ENCODE measurements at places on chromosomes 7 and 10.

DNA sequence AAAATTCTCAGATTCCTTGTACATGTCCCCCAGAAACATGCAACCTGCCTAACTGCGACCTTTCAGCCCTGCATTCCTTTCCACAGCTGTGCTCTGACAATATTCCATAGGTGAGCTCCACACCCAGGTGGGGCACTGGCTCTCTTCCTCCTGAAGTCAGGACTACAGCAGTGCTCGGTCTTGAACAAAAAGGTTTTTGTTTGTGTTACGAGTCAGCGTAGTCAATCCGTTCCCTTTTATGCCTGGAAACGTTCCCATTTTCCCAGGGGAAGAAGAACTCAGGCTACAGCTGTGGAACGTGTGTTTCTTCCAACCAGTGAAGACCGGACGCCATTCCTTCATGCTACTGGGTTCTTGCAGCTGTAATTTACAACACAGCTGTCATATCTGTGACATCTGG is 52.4 kb upstream of the PFKP start:
- no peak for DNase-seq

GRCh38 chr10:109978481-109978880 is 29.3 kb upstream of the ADD3 start:
- no peak for DNase-seq

DNA sequence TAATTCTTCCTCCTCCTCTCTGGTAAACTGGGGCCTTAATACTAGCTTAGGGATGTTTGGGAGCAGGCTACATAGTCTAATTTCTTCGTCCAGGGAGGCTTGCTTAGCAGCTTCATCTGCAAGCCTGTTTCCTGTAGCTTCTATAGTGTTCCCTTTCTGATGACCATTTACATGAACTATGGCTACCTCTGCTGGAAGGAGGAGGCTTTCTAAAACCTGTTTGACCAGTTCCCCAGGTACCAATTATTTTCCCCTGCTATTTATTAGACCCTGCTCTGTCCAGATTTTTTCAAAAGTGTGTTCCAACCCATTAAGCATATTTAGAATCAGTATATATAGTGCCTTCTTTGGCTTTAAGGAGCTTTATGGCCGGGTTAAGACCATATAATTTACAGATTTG is 38.8 kb upstream of the DNAH11 start:
- DNase-seq: peak; percentile 60

DNA sequence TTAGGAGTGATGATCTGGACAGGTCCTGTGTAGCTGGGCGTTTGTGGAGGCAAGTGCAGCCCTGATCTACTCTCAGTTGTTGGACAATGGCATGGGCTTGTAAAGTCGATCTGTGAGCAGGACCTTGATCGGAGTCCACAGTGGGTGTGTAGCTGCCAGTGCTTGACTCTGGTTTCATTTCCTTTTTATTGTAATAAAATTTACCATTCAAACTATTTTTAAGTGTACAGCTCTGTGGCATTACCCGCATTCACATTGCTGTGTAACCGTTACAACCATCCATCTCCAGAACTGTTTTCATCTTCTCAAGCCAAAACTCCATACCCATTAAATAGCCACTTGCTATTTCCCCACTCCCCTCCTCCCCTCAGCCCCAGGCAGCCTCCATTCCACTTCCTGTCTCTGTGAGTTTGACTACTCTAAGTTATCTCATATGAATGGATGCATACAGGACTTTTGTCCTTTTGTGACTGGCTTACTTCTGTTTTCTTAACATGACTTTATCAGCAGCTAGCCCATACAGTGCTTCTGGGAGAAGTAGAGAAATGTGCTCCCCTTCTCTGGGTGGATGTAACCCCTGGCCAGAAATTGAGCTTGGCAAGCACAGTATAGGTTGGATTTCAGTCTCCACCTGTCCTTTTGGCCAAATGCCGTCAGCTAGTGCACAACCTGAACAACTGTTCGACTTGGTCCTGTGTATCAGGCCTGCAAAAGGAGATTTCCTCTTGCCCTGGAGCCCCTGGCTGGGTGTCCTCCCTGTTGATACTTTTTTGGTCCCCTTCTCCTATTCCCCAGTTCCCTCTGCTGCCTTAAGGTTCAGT is 180.0 kb downstream of the LRMDA start:
- no peak for DNase-seq

GRCh38 chr10:119079599-119080520 is 757 bp downstream of the EIF3A start:
- DNase-seq: no peak

- DNase-seq: no peak
Observed at GRCh38 chr10:23467012-23467411, 28.1 kb downstream of the OTUD1 start.

GRCh38 chr7:115005953-115006352 is 84.1 kb downstream of the MDFIC start:
- DNase-seq: no peak

DNA sequence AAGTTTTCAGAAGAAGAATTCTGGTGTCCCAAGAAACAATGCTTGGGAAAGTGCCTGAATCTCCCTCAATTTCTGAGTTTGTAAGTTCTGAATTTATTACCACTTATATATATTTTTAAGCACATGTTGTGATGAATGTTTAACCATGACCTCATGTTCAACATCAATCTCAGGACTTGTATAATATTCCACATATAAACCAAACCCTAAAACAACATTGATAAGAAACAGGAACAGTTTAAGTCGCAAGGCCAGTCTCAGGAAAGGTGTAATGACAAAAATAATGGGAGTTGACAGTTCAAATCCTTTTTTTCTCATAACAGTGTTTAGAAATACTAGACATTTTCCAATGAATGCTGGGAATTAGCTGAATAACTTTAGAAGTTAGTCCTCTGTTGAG is 22.8 kb downstream of the NRP1 start:
- no peak for DNase-seq

DNA sequence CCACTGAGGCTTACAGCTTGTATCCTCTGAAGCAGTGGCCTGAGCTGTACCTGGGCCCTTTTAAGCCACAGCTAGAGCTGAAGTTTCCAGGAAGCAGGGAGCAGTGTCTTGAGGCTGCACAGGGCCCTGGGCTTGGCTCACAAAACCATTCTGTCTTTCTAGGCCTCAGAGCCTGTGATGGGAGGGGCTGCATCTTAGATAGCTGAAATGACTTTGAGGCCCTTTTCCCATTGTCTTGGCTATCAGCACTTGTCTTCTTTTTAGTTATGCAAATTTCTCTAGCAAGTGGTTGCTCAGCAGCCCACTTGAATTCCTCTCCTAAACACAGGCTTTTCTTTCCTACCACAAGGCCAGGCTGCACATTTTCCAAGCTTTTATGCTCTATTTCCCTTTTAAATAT is 864.2 kb downstream of the REEP3 start:
- no peak for DNase-seq

DNA sequence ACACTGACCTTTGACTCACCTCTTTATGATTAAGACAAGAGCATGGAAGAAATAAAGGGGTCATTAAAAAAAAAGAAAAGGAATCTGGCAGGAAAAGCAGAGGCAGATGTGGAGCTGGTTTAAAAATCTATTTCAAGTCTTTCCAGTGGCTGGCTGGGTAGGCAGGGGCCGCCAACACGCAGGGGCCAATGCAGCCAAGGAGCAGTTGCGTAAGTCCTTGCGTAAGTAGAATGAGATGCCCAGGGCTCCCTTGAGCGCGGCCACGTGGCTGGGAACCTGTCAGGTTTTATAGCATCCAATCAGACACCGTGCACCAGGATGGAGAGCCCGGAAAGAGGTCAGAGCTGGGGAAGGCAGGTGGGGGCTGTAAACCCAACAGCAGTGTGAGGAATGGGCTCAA is 123.8 kb upstream of the INSYN2A start:
- no peak for DNase-seq
